ENCODE measurements at places on chromosomes 5 and 9.

DNA sequence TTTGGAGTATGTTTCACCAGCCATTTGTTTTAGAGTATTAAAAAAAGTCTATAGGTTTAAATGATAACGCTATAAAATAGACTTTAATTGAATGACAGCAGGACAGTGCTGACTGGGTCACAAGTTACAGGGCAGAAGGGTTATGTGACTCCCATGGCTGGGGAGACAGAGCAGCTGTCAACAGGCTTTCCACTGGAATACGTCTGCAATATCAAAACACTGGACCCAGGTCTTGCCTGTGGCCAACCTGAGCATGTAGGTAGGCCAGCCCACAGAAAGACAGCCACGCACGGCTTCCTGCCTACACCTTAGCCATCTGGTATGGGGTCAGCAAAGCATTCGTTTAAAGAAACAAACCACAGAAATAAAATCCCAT is 80.7 kb downstream of the OTULIN start:
- no peak for DNase-seq

DNA sequence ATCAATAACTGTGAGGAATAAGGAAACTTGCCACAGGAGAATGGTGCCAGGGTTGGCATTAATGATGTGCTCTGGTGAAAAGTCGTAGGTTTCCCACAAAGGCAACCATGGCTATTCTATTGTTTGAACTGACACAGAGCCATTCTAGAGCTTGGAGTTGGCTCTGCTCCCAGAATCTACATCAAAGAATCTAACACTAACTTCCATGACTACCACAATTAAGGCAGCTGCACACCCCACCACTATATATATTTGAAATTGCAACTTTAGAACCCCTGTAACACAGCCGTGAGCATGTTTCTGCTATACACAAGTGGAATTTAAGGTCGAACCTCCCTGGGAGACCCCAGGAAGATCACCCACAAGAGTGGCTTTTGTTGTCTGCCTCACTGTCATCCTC is 89.7 kb upstream of the CCDC152 start:
- DNase-seq = no peak

GRCh38 chr5:88263349-88263748 is 5.3 kb downstream of the TMEM161B start:
- DNase-seq = no peak

- no peak for DNase-seq
Measured at GRCh38 chr9:126499005-126499910, 114.5 kb upstream of the LMX1B start.

DNA sequence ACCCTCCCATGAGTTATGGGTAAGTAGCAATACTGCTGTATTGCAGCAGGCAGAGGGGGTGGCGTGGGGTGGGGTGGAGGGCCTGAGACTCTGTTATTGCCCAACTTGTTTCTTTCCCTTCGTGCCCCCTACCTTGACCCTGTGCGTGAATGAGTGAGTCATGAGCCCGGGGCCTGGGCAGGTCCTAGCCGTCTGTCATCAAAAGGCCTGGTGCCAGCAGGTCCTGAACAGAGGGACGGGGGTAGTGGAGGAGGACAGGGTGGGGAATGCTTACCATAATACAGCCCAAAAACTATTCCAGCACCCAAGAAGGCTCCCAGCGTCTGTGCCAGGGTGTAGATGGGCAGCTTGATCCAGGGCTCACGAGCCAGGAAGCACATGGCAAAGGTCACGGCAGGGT is 4.3 kb downstream of the AQP3 start:
- no peak for DNase-seq
